ENCODE measurements at places on chromosomes 1 and 21.

GRCh38 chr21:26227130-26227529 lies 56.6 kb upstream of the APP start:
- no peak for DNase-seq

- no peak for DNase-seq
These were observed 258.9 kb downstream of the SEC16B start for GRCh38 chr1:177710696-177711620.

DNA sequence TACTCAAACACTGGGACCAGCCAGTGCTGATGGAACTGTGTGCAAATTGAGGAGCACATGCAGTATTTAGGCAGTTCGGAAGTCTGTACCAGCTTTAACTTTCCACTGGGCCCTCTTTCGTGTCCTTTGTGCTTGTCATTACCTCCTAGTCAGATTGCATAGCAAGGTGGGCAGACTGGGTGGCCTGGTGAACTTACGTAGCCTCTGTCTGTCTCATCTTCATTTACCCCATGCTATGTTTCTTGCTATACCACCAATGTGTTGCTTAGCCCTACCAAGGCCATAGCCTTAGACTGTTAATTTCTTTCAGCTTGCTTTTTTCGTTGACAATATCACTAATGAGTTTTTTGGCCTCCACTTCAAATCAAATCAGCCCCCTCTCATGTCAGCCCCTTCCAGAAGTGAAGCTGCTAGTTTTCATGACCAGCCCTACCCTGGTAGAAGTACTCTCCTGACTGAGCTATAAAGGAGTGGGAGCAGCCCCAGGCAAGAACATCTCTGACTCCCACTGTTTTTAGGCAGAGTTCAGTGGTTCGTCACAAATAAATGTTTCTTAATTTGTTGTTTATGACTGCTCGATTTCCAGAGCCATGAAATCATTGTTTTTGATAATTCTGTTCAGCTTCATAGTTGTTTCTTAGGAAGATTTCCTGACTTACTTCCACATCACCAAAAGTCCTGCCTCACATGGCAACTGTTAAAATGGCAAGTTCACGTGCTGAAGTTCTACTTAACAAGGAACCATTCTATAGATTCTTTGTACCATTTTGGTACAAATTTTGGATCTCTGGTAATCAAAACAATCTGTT lies 19.3 kb downstream of the PRKACB start:
- DNase-seq = no peak

DNA sequence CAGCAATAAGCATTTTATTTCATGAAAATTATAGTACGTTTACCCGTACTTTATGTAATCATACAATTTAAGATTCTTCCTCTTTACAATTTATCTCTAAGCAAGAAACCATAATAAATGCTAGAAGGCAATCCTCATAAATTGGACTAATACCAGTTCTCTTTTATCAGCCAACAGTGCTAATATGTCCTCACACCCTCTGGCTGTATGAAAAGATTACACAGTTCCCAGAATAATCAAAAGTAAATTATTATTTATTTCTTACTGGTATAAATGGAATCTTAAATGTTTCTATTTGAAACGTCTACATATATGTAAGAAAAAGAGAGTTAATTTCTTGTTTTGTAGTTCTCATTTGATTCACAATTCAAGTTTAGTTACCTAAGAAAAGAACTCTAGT lies 3.1 kb upstream of the CDKN2C start:
- no peak for DNase-seq

DNA sequence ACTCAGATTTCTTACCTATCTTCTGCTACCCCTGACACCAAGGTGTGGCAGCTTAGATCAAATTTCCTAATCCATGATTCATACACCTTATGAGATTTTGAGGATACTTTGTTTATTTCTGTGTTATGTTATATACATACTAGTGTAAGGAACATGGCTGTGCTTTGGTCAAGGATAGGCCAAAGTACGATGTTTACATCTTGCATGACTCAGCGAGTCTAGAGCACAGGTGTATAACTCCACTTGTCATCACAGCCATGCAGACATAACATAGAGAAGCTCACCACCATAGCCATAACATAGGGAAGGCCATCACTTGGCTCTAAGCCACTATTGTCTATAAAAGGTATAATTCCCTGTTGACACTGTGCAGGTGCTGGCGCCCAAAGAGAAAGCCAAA lies 61.2 kb downstream of the GBP6 start:
- DNase-seq = peak; percentile 68

GRCh38 chr1:57277681-57278080 lies 146.2 kb downstream of the DAB1 start:
- DNase-seq = no peak

- no peak for DNase-seq
These were observed 10.9 kb upstream of the MPZL1 start for GRCh38 chr1:167710836-167711235.

Measured in NCI-H345 (cell line).